ENCODE measurements at places on chromosomes 3 and 15.

- DNase-seq = no peak
These were observed 88.0 kb downstream of the EDEM1 start for GRCh38 chr3:5275529-5275928.

DNA sequence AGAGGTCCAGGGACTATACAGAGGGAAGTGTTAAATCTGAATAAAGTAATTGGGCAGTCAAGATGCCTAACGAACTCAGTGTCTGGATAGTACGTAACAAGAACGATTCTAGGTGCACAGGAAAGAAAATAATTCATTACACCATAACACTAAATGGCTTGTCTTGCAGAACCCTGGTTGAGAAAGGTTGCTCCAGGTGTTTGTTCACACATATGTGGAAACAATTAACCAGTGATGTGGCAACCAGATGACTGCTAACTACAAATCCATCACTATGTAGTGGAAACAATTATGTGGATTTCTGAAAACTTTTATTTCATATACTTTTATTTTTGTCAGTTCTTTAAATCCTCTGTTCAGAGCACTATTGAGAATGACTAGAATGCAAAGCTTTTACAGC lies 10.4 kb upstream of the HDC start:
- DNase-seq = no peak

GRCh38 chr3:177830411-177830849 lies 633.1 kb upstream of the TBL1XR1 start:
- peak; percentile 94 for DNase-seq

DNA sequence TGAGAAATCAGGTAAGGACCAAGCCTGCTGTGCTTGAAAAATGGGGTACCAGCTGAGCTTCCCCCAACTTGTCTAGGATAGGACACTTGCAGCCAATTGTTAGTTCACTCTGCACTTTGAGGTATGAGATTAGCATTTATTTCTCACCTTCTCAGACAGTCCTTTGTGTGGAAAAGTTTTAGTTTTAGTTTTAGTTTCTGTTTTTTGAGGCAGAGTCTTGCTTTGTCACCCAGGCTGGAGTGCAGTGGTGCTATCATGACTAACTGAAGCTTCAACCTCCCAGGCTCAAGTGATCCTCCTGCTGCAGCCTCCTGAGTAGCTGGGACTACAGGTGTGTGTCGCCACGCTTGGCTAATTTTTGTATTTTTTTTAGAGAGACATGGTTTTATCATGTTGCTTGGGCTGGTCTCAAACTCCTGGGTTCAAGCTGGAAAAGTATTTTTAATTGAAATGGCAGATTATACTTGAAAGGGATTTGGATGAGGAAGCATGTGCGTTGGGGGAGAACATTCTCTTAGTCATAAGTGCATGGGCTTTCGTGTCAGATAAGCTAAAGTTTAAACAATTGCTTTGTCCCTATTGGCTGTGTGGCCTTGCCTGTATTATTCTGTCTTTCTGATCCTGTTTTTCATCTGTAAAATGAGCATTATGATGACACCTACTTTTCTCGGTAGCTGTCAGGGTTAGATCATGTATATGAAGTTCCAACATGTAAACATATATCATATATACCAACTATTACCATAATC lies 25.2 kb upstream of the CCK start:
- no peak for DNase-seq

All from NCI-H226 (cell line).